Suppressor macrophage treated with lipopolysaccharide for 4 hours (primary cell): ENCODE measurements at places on chromosomes 2 and 18.

DNA sequence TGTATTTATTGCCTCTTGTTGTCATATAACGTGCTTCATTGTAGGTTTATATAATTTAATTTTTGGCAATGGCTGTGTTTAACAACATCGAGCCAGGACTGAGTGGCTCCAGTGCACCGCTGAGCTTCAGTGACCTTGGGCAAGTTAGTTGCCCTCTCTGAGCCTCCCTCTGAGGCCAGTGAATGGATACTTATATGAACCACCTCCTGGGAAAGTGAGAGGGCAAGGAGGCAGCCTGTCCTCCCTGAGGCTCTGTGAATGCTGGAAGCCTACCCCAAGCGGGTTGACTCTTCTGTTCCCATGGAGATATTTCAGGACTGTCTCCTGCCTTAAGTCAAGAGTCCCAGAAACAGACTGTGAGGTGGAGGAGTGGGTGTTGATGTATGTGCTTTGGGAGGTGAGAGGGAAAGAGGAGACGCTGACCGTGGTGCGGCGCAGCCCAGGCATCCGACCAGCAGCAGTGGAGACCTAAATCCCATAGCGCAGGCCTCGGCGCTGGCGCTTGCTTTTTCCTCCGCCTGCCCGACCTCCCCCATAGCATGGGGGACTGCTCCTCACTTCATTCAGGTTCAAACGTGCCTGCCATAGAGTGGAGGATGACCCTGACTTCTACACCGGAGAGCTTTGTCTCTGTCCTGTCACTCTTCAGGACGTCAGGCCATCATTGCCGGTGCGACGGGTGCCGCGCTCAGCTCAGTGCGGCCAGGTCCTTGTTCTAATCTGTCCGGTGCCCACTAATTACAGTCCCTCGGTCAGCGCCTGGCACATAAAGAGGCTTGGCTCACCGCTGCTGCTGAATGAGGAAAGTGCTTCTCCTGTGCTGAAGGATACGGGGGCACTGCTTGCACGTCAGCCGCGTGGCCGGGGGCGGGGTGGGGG lies 167.3 kb upstream of the HS6ST1 start:
- DNase-seq: no peak

DNA sequence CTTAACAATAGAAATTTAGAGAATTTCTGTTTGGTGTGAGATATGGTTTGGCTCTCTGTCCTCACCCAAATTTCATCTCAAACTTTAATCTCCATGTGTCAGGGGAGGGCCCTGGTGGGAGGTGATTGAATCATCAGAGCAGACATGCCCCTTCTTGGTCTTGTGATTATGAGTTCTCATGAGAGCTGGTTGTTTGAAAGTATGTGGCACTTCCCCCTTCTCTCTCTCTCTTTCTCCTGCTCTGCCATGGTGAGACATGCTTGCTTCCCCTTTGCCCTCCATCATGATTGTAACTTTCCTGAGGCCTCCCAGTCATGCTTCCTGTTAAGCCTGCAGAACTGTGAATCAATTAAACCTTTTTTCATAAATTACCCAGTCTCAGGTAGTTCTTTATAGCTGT lies 524.7 kb upstream of the ACVR2A start:
- DNase-seq: peak; percentile 51

DNA sequence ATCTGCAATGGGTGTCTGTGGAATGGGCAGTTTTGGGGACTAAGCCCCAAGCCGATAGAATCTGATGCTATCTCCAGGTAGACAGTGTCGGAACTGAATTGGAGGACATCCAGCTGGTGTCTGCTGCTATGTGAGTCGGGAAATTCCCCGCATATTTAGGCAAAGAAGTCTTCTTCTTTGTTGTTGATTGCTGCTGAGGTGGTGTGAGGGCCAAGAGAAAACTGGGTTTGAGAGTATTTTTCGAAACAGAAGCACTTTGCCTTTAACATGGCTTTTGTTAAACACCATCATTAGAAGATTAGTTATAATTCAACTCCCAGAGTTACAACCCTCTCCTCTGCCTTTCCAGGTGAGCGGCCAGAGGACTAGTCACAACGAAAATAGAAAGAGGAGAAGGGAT lies 49.4 kb upstream of the ACTR3 start:
- no peak for DNase-seq

DNA sequence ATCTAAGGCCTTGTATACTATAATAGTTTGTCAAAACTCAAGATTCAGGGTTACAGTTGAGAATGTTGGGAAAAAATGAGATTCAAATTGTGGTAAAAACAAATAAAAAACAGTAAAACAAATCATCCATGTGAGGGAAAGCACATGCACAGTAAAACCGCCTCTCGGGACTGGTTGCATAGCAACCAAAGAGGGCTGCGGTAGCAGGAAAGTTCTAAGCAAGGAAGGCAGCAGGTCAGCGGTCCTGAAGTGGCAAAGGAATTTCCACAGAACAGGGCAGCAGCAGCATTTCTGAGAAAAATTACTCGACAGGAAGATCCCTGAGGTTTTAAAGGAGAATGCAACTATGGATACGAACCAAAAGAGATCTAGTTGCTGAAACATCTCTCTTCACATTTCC lies 93.7 kb downstream of the DYNAP start:
- no peak for DNase-seq

DNA sequence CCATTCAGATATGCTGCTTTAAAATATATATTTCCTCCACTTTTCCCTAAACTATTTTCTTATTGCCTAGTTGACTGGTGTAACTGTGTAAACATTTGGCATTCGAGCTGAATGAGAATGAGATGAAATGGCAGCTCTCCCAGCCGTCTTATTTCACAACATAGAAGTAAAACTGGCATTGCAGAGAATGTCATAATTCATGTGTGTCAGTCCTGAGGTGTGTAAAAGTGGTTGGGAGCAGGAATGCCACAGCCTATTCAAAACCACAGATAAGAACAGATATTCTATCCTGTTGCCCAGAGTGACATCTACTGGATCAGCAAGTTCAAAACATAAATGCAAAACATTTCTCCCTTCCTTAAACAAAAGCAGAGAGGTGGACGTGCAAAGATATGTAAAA lies 565.5 kb upstream of the CHAC2 start:
- DNase-seq: no peak

GRCh38 chr18:12885500-12885899 lies 1.5 kb upstream of the PTPN2 start:
- DNase-seq: no peak

GRCh38 chr2:174802459-174802858 lies 38.2 kb upstream of the CHRNA1 start:
- no peak for DNase-seq

- DNase-seq: no peak
Measured at GRCh38 chr2:16200554-16201193, 260.3 kb downstream of the MYCN start.

- DNase-seq: no peak
Measured at GRCh38 chr18:6270771-6271216, 143.9 kb downstream of the L3MBTL4 start.

DNA sequence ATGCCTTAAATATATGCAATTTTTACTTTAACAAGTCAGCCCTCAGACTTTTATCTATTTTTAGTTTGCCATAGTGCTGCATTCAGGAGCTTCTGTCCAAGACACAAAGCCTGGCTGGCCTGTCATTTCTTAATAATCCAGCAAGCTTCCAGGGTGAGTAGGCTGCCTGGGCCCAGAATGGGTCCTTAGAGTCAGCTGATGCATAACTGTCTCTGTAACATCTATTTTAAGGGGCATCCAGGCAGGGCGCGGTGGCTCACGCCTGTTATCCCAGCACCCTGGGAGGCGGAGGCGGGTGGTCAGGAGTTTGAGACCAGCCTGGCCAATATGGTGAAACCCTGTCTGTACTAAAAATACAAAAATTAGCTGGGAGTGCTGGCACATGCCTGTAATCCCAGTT lies 11.8 kb upstream of the GNLY start:
- no peak for DNase-seq

- no peak for DNase-seq
Measured at GRCh38 chr2:1489486-1489885, 76.2 kb downstream of the TPO start.

- DNase-seq: peak; percentile 91
Measured at GRCh38 chr2:98464772-98465310, 20.2 kb downstream of the INPP4A start.

DNA sequence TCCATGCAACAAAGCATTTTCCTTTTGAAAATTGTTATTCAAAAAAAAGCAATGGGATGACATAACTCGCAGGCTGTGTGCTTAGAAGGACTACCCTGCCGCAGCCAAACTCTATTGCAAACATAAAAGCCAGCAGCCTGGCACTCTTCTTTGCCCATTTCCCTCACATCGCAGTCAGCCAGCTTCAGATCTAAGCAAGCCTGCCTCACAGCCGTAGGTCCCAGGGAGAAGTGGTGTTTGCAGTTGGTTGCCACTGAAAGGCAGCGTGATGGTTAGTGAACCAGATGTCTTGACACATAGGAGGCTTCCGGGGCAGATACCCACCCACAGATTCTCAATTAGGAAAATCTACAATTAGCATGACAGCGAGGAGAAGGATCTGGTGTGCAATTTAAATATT lies 655.2 kb downstream of the RNF144A start:
- DNase-seq: no peak

DNA sequence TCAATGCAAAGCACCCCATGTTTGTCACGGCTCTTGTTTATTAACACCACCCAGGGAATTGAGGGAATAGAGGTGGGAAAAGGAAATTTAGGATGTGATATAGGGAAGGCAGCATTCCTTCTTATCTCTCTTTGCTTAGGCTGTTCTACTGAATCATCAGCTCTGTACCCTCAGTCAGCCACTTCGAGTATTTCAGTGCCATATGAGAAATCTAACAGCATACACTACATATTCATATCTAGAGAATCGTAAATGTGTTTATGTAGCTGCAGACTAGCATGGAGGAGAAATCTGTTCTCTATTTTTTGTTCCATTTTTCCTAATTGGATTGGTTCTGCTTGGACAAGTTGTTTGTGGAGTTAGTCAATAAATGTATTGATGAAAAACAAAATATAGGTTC lies 187.8 kb downstream of the CTNNA2 start:
- no peak for DNase-seq

DNA sequence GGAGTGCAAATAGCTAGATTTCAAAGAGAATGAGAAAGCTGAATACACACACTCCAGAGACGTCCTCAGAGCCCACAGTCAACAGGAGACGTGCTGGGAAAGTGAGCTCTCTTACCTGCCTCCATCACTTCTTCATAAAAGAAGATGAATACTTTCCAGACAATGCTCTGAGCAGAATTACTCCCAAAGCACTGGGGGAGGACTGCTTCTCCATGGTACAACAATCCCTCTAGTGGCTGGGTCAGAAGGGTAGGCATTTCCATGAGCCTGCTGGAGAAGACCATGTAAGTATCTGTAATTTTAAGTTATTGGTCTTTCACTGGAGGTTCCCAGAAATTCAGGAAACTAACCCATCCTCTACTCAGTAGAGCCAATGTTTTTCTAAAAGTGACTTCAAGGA lies 190.3 kb downstream of the RBM43 start:
- no peak for DNase-seq

DNA sequence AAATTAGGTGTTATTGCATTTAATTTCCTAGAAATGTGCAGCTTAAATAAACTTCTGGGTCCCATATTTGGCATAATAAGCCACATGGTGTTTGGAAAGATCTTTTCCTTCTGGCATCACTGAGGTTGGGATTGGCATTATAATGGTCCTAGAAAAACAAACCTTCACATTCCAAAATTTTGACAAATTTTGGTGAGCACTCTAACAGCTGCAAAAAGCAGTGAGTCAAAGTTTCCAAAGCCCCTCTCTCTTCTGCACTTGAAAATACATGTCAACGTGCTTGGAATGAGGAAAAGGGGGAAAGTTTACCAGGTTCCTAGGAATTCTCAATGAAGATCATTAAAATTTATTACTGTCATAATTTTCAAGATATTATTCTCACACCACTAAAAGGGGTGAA lies 77.8 kb upstream of the STK17B start:
- no peak for DNase-seq

DNA sequence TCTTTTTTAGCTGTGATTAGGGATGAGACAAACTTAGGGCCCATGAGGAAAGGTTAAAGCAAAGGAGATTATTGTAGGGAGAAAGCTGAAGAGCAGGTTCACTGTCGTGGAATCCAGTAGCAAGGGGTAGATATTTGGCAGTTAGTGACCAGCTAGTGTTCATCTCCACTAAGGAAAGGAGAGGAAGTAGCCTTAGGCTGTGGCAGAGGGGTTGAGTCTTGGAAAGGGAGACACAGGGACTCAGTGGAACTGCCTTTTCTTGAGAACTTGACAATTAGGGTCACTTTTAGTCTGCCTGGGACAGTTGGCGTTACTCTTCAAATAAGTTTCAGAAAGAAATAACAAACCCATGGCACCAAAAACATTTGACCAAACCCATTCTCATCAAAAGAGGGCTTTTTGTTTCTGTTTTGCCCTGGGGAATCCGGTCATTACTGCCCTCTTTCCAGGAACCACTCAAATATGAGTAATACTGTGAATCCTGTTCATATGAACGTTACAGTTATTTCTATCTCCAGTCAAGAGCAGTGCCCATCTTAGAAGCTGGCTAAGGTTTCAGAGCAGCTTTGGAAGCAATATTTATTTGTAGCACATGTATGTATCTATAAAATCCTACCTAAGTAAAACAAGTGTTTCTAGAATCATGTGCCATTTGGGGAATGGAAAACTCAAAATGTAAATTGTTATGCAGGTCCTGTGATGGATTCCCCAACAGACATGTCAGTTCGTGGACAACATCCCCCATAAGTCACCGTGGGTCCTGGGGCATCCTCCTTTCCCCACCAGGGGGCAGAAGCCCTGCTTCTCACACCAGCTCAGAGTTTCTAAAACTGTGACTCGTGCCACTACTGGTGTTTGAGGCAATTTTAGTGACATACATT lies 77.3 kb upstream of the PHLPP1 start:
- peak; percentile 59 for DNase-seq

DNA sequence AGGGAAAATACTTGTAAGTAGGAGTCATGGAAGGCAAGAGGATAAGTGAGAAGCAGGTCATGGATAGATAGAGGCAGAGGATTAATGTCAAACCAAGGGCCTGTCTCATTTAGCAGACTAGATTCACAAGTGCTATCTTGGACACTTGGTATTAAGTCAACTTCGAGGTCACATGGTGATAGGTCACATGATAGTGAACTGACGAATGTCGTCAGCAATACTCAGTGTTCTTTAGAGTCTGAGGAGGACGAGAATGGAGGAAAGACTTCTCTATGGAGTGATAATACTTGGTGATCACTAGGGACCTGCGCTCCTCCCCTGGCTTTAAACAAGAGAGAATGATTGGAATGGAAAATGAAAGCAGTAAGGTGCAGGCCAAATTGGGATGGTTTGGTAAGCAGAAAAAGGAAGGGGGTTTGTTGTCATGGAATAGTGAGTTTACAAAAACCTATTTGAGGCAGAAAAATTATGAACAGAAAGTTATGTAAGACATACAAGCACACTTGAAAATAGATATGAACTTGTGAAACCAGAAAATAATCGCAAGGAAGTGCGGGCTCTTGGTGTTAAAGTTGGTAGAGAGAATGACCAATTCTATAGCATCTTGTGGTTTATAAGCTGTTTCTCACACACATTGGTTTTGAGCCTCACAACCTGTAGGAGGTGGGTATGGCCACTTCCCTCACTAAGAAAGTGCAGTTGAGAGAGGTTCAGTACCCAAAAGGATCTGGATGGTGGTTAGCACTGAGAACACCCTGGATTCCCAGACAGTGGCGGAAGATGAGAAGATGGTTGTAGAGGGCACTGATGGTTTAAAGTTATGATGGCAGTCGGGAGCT lies 141.5 kb downstream of the WDSUB1 start:
- peak; percentile 19 for DNase-seq

- DNase-seq: peak; percentile 63
Measured at GRCh38 chr2:43331422-43331821, 105.0 kb upstream of the ZFP36L2 start.

- peak; percentile 71 for DNase-seq
Measured at GRCh38 chr2:231167745-231168459, 30.5 kb upstream of the ARMC9 start.
